Right atrium auricular region (tissue), 2 donors: ENCODE measurements at places on chromosomes 6 and 20. TPM values are rescaled to one million over a fixed set of nuclear protein-coding genes. Genes with fewer than 3 reads are reported as not detected.

Gene PRND
- total RNA-seq, result not detected

GRCh38 chr6:71577766-71578165, 289.2 kb downstream of the OGFRL1 start:
- no peak overlapping the region for H3K27ac ChIP-seq
- no peaks in the 10 kb centered on the region for H3K27me3 ChIP-seq
- no peak overlapping the region for H3K4me3 ChIP-seq
- H3K4me1 ChIP-seq, result no peaks in the 10 kb centered on the region

GRCh38 chr6:153028286-153028685, 25.8 kb upstream of the MTRF1L start:
- no peak overlapping the region for H3K27ac ChIP-seq
- H3K36me3 ChIP-seq, result no peaks in the 10 kb centered on the region
- H3K27me3 ChIP-seq, result no peaks in the 10 kb centered on the region
- DNase-seq, result no peak
- no peaks in the 10 kb centered on the region for H3K4me1 ChIP-seq
- H3K4me3 ChIP-seq, result no peak overlapping the region

DNA sequence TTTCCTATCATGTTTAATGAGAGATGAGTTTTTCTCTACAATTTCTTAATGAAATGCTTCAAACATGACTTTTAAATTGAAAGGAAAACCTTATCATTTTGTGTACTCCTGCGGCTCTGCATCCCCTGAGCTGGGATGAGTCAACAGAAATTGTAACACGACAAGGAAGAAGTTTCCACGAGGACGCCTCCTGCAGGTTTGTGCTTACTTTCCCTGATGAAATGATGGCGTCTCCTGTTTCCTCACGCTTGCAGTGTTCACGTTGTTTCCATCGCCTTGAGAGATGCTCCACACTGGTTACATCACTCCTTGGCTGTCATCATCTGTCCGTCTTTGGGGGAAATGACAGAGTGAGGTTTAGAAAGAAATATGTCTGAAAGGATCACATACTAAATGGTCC, 233.7 kb upstream of the ZFP64 start:
- H3K27me3 ChIP-seq, result no peaks in the 10 kb centered on the region
- H3K27ac ChIP-seq, result no peak overlapping the region
- H3K4me3 ChIP-seq, result no peak overlapping the region
- no peaks in the 10 kb centered on the region for H3K4me1 ChIP-seq
- H3K36me3 ChIP-seq, result no peaks in the 10 kb centered on the region

DNA sequence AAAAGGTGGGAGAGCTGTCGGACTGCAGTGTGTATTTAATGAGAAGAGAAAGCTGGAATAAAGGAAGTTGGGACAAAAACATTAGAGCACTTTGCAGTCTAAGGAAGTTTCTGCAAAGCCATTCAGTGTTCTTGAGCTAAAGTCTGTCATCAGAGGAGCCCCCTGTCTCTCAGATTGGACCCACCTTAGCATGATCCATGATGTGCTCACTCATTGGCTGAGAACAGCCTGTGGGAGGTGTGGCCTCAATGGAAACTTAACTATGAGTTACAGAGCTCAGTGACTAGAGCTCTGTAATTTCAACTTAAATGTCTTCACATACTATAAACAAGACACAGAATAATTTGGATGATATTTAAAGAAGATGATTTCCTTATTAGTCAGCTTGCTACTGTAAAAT, 437.0 kb downstream of the BTBD3 start:
- H3K27ac ChIP-seq, result no peak overlapping the region
- H3K27me3 ChIP-seq, result no peaks in the 10 kb centered on the region
- H3K4me3 ChIP-seq, result peak overlapping the region; percentile 10
- no peak for DNase-seq
- H3K4me1 ChIP-seq, result no peaks in the 10 kb centered on the region
- no peaks in the 10 kb centered on the region for H3K36me3 ChIP-seq

DNA sequence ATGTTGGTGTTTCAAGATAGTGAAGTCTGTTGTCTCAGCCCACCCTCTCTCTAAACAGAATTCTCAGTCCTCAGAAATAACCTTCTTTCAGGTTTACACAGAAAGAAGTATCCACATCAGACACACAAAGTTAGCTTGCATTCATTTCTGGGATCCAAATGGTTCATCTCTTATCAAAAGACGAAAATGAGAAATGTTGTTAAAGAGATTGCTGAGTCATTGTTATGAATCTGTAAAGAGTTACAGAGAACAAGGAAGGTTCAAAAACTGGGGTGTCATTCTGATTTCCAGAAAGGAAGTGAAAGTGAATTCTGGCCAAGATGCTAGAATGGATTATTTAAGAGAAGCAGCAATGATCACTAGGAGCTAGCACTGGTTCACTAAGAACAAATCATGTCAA, 90.5 kb upstream of the ATXN1 start:
- H3K4me3 ChIP-seq, result no peak overlapping the region
- DNase-seq, result no peak
- peaks cover 10% of the 10 kb centered on the region for H3K4me1 ChIP-seq
- no peaks in the 10 kb centered on the region for H3K27me3 ChIP-seq

GRCh38 chr20:47749339-47749738, 35.9 kb downstream of the SULF2 start:
- no peak overlapping the region for H3K27ac ChIP-seq
- H3K4me3 ChIP-seq, result no peak overlapping the region
- H3K27me3 ChIP-seq, result no peaks in the 10 kb centered on the region
